Mammary epithelial cell (primary cell): ENCODE measurements at places on chromosomes 11 and 22. TPM values are rescaled to one million over a fixed set of nuclear protein-coding genes. Genes with fewer than 3 reads are reported as not detected.

The NLRP14 gene
- total RNA-seq, result 0.08 and 0.14 TPM in 2 replicates

The PRR14L gene
- 28.7 TPM for total RNA-seq

The C22orf31 gene
- total RNA-seq, result not detected in 2 replicates

The OR52H1 gene
- total RNA-seq, result not detected

The CEP126 gene
- 2.6 and 2.8 TPM in 2 replicates for total RNA-seq

The OR8A1 gene
- total RNA-seq, result not detected

The SLC15A3 gene
- total RNA-seq, result 0.16 TPM in 1 of 2 replicates, not detected in the other

The HORMAD2 gene
- total RNA-seq, result not detected in 2 replicates

The NAALAD2 gene
- total RNA-seq, result not detected in 2 replicates

The BARX2 gene
- total RNA-seq, result not detected in 2 replicates

The KDM4E gene
- total RNA-seq, result not detected

The SLC29A2 gene
- total RNA-seq, result 3.2 TPM

The FXYD2 gene
- not detected for total RNA-seq

The OR2AG1 gene
- not detected in 2 replicates for total RNA-seq

The OR52I1 gene
- not detected for total RNA-seq

The CLDN25 gene
- total RNA-seq, result not detected

The OR52A1 gene
- total RNA-seq, result not detected

The POLA2 gene
- total RNA-seq, result 9.3 and 21.8 TPM in 2 replicates

The TM7SF2 gene
- 8.7 TPM for total RNA-seq

The TRIM49 gene
- under 0.01 TPM for total RNA-seq

The SCN4B gene
- 6.5 TPM for total RNA-seq

The OR8G5 gene
- total RNA-seq, result not detected

The GP1BB gene
- 0.21 TPM in 1 of 2 replicates, not detected in the other for total RNA-seq

The DDTL gene
- 0.17 TPM for total RNA-seq

The OR8K5 gene
- not detected in 2 replicates for total RNA-seq

The TUB gene
- 4.8 TPM for total RNA-seq

The AIFM3 gene
- total RNA-seq, result 5.0 TPM

The MS4A7 gene
- not detected in 2 replicates for total RNA-seq

The RAPSN gene
- 0.32 and 0.99 TPM in 2 replicates for total RNA-seq

The GAB4 gene
- total RNA-seq, result not detected

The BTBD18 gene
- not detected for total RNA-seq

The PIK3IP1 gene
- total RNA-seq, result 1.6 and 2.9 TPM in 2 replicates

The PANX3 gene
- total RNA-seq, result not detected

The ZP1 gene
- total RNA-seq, result not detected in 2 replicates
